ENCODE measurements at places on chromosomes 11 and 22.

DNA sequence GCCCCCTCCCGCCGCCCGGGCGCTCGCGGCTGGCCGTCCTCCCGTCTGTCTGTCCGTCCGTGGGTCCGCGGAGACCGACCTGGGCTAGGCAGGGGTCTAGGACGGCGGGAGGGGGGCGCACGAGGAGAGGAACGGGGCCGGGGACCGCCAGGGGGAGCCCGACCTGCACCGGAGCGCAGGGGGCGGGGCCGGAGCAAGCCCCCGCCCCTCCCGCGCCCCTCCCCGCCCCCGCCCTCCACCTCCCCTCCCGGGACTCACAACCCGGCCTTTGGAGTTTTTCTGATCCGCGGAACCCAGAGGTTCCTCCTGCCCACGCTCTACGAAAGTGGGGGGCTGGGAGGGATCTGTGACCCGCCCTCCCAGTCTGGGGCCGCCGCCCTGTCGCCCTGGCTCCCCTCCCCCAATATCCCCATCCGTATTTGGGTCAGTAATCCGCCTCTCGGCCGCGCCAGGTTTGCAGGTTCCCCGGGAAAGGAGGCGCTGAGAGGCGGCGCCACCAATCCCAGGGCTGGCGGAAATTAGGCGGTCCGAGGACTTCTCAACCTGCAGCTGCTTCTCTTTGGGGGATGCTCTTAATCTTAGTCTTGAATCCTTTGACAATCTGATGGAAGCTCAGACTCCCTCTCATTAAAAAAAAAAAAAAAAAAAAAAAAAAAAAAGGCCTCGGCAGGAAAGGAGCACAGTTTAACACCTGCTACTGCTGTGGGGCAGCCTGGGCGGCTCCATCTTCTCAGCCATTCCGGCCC lies 925 bp upstream of the KCNJ11 start:
- DNase-seq = peak; percentile 76

GRCh38 chr22:32850591-32851517 lies 49.3 kb downstream of the TIMP3 start:
- DNase-seq = peak; percentile 59

DNA sequence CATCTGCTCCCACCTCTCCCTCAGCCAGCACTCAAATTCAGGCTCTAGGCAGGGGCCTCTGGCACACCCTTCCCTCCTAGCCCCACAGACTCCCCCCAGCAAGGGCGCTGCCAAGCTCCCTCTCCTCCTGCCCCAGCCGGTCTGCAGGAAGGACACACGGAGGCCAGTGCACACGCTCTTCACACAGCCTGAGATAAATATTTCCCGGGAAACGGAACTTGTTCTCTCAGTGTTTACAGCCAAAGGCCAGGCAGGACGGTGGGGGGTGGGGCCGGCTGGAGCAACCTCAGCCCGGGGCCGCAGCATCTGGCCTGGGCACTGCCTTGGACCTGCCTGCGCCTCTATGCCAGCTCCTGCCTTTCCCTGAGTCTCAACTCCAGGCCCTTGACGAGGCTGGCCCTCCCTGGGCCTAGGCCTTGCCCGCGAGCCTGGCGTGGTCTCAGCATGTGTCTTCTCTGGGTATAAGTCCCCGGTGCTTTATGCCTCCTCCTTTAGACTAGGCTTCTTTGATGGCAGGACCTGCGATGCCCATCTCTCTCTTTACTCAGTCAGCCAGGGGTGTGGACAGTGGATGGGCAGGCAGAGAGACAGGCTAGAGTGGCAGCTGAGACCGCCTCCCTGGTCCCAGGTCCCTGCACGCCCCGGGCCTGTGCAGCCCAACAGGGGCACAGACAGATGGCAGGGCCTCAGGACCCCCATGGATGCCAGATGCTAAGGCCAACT lies 48.4 kb downstream of the PDE2A start:
- DNase-seq = peak; percentile 43

GRCh38 chr11:45150943-45151342 lies 4.5 kb downstream of the PRDM11 start:
- DNase-seq = peak; percentile 7

DNA sequence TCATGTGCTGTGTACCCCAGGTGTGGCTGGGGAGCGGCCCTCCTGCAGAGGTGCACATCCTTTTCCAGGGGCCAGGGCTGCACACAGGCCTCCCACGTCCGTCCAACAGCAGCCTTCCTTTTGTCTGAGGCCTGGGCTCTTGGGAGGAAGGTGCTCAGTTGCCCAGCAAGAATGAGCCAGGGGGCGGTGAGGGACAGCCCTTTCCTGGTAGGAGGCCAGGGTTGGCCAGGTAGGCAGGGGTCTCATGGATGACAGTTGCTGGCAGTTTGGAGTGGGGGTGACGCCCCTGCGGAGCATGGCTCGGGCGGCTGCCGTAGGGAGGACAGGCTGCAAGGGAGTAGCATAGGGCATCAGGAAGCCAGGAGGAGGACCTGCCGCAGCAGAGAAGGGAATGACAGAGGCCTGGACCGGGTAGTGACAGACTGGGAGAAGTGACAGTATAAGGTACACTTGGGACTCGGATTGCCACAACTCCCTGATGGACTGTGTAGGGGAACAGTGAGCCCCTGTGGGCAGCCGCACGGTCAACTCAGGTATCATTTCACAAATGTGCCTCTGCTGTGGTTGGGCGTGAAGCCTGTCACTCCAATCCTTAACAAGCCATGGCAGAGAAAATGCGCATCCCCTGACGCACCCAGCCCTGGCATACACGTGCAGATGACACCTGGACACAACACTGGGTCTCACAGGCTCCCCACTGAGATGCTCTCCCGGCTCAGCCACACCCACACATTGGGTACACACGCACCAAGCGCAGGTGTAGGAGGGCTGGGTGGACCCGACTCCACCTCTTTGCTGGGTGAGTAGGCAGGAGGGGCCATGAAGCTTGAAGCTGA lies 79.7 kb downstream of the DGCR2 start:
- DNase-seq = no peak

DNA sequence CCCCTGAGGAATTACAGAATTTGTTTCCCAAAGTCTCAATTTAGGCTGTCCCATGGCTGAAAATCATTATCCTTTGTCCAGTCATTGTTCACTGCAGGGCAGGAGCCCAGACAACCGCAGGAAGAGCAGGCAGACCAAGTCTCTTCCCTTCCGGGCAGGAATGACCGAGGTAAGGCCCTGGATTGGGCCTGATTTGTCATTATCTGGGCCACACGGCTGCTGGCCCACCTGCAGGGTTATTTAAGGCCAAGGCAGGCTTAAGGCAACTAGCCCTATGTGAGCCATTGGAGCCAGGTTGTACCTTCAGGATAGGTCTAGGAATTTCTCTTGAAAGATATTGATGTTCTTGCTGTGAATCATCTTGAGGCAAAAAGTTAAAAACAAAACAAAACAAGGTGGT lies 9.7 kb upstream of the IL10RA start:
- DNase-seq = no peak

- no peak for DNase-seq
Measured at GRCh38 chr22:49753961-49754695, 73.5 kb downstream of the BRD1 start.

GRCh38 chr11:995044-995751 lies 41.3 kb downstream of the MUC6 start:
- DNase-seq = no peak

- no peak for DNase-seq
Measured at GRCh38 chr11:119436093-119436492, 13.1 kb upstream of the THY1 start.

- DNase-seq = no peak
Measured at GRCh38 chr11:82692981-82693380, 40.7 kb downstream of the FAM181B start.

DNA sequence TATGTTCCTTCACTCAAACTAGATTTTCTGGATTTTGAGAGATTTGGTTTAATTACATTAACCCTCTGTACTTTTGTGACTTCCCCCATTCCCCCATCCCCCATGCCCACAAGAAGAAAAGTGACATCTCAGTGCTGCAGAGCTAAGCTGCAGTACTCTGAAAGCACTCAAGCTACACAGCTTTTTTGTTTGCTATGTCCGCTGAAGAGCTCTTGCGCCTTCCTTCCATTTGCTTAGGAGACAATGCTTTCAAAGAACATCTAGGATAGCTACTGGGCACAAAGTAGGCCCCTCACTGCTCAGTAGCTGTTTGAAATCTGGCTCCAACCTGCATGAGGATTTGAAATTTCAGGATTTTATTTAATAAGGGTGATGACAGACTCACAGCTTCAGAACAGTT lies 69.7 kb downstream of the SLC17A6 start:
- DNase-seq = no peak

GRCh38 chr22:45777046-45777851 lies 105.6 kb downstream of the ATXN10 start:
- DNase-seq = no peak

GRCh38 chr22:23755711-23756110 lies 1.5 kb upstream of the VPREB3 start:
- no peak for DNase-seq

DNA sequence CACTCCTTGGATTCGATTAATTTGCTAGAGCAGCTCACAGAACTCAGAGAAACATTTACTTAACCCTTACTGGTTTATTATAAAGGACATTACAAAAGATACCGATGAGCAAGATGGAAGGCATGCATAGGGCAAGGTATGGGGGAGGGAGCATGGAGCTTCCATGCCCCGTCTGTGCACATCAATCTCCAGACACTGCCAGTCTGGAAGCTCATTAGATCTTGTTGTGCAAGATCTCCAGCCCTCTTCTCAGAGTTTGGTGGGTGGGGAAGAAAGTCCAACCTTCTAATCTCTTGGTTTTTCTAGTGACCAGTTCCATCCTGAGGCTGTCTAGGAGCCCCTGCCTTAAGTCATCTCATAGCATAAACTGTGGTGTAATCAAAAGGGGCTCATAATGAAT lies 190.7 kb downstream of the UVRAG start:
- no peak for DNase-seq

DNA sequence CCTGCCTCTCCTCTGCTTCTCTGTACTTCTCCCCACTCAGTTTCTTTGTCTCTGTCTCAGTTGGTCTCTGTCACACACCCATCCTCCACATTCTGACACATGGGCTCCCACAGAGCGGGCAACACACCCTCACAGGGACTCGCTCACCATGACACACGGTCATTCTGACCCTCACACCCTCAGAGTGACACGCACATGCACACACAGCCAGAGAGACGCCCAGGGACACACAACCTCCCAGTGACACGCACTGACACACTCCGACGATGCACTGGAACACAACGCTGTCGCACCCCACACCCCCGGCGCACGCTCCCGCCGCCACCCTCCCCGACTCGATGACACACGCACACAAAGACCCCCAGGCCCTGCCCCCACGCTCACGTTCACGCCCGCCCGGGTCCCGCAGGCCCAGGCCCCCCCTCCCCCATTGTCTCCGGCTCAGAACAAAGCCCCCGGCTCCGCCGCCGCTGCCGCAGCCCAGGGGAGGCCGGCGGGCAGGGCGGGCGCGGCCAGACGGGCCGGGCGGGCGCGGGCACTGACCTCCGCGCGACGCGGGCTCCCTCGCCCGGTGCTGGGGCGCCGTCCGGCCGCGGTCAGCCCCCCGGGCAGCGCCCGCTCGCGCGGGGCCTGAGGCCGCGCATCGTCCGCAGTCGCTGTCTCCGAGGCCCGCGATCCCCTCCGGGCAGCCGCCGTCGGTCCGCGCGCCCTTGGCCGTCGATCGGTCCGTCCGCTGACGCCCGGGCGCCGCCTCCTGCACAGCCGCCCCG lies 404 bp downstream of the DCHS1 start:
- no peak for DNase-seq

- DNase-seq = no peak
Measured at GRCh38 chr11:15947681-15948648, 408.4 kb downstream of the SOX6 start.

DNA sequence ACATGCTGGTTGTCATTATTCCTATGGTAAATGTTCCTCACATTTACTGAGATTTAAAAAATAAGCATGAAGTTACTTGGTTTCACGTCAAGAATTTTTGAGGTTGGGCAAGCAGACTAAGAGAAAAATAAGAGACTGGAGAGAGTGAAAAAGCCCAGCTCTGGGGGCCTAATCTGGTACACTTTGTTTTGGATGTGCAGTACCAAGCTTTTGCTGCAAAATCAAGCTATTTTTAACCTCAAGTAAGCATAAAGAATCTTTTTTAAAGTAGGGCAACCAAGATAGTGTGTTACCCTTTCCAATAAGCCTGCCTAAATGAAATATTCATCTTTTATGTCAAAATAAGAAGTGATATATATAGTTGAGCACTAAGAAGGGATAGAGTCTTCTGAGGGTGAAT lies 79.4 kb upstream of the ARHGAP20 start:
- DNase-seq = no peak

- peak; percentile 70 for DNase-seq
Measured at GRCh38 chr22:37197451-37198257, 9.6 kb upstream of the C1QTNF6 start.

- DNase-seq = no peak
Measured at GRCh38 chr11:32897103-32897502, 4.5 kb downstream of the QSER1 start.

DNA sequence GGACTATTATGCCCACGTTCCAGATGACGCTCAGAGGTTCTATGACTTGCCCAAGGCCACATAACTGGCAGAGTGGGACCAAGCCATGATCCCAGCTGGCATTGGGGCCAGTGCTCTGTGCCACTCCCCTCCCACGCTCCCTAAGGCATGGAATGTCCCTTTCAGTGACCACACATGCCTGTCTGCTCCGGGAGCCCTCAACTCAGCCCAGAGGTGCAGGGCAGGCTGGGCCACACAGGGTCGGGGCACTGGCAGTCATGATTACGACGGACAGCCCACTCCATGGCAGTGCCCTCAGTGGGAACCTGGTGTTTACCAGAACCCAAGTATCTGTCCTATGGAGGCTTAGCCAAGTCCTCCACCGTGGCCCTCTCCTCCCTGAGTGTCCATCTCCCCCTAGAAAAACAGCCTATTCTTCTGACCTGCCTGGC lies 10.0 kb downstream of the RHBDD3 start:
- DNase-seq = no peak

DNA sequence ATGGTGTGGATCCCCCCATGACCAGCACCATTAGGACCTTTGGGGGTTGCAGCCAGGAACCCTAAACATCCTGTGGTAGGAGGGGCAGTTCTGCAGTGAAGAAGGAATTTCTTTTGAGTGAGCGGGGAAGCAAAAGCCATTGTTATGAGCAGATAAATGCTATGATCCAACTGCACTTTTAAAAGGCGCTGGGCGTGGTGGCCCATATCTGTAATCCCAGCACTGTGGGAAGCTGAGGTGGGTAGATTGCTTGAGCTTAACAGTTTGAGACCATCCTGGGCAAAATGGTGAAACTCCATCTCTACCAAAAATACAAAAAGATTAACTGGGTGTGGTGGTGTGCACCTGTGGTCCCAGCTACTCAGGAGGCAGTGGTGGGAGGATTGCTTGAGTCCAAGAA lies 5.9 kb upstream of the TOMM22 start:
- no peak for DNase-seq

GRCh38 chr11:61486779-61487178 lies 21.8 kb upstream of the LRRC10B start:
- no peak for DNase-seq
